ENCODE measurements at places on chromosomes 11 and 22. TPM values are rescaled to one million over a fixed set of nuclear protein-coding genes. Genes with fewer than 3 reads are reported as not detected.

DNA sequence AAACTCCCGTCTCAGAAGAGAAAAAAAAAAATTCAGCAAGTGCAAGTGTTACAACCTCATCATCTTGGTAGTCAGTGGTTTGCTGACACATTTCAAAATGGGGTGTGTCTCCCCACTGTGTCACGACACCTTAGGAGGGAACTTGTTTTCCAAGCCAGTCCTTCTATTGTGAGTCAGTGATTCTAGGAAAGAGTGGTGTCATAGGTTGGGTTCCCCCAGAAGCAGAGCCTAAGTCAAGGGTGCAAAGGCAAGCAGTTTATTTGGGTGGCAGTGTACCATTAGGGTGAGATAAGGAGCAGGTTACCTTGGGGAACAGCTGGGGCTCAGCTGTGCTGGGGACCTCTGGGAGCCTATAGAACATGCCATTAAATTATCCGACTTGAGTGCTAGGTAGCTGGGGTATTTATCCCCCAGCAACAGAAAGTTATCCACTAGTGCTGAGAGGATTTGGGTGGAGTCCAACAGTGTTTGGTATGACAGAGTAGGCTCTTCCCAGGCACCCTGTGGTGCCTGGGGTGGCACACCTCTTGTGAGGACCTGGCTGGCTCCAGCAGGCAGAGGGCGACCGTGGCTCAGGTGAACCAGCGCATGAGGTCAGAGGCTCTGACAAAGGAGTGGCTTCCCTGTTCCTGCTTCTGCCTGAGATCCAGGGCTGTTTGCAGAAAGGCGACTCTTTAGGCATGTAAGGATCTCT lies 41.7 kb downstream of the KIAA1671 start:
- DNase-seq = peak; percentile 97

C22orf15 gene
- not detected for total RNA-seq

DNA sequence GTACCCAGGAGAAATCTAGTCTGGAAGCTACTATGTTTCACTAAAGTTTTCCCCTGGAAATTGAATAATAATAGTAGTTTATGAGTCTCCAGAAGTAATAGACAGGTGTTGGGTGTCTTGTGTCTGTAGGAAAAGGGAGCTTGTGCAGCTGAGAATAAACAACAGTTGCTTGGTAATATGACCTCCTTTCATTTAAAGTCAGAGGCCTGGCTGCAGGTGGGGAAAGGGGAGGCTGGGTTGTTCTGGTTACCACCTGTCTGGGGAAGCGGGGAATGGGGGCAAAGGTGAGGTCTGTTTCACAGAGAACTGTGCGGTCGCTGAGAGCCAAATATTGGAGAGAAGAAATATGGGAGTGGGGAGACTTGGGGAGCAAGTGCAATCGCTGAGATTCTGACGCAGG lies 3.3 kb upstream of the GRAMD1B start:
- no peak for DNase-seq

- no peak for DNase-seq
These were observed 8.4 kb upstream of the RASSF10 start for GRCh38 chr11:13000721-13001120.

- no peak for DNase-seq
These were observed 440 bp upstream of the TIMP3 start for GRCh38 chr22:32800994-32801536.

AQP11 gene
- 0.67 TPM for total RNA-seq

DAGLA gene
- total RNA-seq = 0.67 TPM

- peak; percentile 89 for DNase-seq
These were observed 671 bp upstream of the PICALM start for GRCh38 chr11:86069408-86070101.

DNA sequence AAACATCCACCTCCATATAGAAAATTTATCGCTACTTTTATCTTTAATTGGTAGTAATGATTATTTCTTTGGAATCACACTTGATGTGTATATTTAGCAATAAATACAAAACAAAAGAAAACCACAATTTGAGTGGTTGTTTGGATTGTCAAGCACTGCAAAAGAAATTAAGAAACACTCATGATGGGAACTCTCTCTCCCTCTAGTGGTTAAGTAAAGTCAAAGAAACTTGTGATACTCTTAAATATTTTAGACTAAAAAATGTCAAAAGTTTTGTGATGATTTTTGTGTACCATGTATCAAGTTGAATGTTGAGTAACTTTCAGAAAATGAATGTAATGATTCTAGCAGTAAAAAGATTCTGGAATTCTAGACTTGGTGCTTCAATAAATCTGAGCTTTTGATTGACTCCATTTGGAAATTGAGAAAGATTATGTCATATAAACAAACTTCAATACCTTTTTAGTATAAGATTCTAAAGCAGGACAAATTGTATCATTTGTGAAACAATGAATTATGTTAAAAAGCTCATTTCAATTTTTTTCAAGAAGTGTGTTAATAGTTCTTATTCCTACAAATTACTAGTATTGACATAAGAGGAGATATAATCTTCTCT lies 20.8 kb downstream of the MUC15 start:
- peak; percentile 6 for DNase-seq

KCNQ1OT1 gene
- total RNA-seq = 0.82 TPM

DNA sequence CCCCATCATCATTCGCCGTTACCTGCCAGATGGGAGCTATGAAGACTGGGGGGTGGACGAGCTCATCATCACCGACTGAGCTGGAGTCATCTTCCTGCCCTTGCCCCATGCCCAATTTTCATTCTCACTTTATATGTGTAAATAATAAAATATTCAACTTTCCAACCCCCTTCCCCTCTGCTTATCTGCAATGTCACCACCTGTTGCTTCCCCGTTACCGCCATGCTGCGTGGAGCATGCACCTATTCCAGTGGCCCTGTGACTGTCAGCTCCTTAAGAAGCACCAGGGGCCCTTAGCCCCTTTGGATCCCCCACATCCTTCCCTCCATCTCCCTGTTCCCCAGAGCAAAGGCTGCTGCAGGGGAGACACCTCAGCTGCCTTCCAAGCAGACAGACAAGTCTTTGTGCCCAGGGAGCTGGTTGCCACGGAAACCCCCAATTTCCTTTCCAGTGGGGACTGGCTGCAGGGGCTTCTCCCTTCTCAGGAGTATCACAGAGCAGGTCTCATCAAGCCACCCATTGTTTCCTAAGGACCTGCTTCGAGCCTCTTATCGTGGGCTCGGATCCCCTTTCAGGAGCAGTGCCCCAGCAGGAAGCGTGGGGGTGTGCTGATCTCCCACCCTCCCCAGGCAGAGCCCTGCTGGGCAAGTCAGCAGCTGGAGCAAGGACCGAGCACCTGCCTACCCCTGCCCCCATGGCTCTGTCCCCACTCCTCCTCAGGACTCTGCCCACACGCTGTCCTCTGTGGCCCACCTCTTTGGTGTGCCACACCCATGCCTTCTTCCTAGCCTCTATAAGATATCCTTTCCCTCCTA lies 14.3 kb downstream of the POLR2F start:
- no peak for DNase-seq

IRAG1 gene
- 2.0 TPM for total RNA-seq

- no peak for DNase-seq
These were observed 1.5 kb downstream of the APOBEC3H start for GRCh38 chr22:39098576-39098975.

- DNase-seq = no peak
These were observed 450.1 kb upstream of the LUZP2 start for GRCh38 chr11:24046731-24047130.

DNA sequence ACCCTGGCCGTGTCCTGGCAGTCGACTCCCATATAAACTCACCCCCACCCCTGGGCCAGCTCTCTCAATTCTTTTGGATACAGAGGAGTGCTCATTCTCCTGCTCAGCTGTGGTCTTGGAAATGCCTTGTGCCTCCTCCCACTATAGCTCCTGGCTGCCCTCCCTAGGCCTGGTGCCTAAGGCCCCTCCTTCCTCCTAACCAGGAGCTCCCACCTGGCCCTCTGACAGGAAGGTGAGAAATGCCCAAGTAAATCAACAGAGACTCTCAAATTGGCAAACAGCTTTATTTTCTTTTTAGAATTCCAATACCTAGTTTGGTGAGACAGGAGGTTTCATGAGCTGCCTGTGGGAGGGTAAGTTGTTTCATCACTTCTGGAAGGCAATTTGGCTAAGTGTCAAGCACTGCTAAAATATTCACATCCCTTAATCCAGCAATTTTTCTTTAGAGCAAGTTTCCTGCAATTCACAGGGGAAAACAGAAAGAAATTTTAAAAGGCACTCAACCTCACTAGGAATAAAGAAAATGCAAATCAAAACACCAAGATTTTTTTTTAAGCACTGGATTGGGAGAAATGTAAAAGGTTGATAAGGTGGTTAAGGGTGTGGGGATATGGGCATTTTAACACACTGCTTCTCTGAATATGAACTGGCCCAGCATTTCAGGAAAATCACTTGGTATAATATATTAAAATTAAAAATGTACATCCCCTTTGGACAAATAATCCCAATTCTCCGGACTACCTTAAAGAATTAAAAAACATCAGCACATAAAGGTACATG lies 209.7 kb upstream of the ARHGAP20 start:
- DNase-seq = no peak

POU2AF3 gene
- not detected for total RNA-seq

GRCh38 chr11:1153105-1153950 lies 4.4 kb upstream of the MUC5AC start:
- no peak for DNase-seq

GRCh38 chr11:80118073-80118472 lies 677.2 kb upstream of the TENM4 start:
- DNase-seq = no peak

DNA sequence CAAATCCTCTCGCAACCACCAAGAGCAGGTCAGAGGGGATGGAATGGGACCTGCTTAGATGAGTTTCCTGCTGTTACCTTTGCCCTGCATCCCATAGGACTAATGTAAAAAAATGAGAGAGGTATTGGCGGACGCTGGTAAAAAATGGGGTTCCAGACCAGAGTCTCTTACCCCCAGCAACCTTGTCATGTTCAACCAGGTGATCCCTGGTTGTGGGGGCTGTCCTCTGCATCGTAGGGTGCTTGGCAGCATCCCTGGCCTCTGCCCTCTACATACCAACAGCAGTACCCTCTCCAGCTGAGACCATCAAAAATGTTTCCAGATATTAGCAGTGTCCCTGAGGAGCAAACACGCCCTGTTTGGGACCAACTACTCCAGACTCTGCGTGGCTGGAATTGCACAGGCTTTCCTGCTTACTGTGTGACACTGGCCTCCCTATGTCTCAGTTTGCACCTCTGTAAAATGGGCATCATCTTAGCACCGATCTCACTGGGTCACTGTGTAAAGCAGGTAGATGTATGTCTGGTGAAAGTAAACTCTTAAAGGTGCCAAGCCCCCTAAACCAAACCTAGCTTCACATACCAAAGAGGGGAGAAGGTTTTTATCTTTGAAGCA lies 1.5 kb downstream of the APOL6 start:
- DNase-seq = no peak

DNA sequence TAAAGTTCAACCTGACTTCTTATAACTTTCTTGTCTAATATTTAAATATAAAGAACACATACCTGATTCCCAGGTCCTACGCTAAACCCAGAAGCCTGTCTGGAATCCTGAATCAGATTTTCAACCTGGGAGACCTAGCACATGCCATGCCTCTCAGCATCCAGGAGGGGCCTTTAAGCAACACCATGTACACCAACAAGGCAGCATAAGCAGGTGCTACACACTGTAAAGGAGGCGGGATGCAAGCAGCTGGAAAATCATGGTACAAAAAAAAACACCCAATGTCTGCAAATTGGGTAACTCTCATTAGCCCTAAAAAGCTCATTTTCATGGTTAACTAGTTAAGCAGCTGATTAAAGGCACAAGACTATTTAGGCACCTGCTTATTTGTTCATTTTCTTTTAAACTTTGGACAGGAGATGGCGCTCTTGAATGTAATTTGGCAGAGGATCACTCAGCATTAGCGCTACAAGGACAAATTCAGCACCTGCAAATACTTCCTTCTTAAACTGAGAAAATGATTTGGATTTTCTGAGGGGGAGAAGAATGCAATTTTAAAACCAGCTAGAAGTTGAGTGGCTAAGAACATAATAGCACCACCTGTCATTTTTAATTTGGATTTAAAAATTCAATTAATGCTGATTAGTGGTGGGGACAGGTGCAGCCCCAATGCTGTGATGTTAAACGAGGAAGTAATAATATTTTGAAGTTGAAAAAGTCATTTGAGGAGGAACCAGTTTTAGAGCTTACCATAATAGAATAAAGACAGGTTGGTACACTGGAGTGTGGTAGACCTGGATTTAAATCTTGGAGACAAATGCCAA lies 104.0 kb downstream of the FAR1 start:
- DNase-seq = peak; percentile 58

PC gene
- total RNA-seq = 52.0 TPM

PLAAT4 gene
- 0.67 TPM for total RNA-seq

NAALADL1 gene
- not detected for total RNA-seq

- no peak for DNase-seq
These were observed 125.2 kb downstream of the CTTN start for GRCh38 chr11:70523384-70524095.

GRCh38 chr11:42770444-42771065 lies 541.2 kb upstream of the API5 start:
- peak; percentile 2 for DNase-seq

COA4 gene
- 58.0 TPM for total RNA-seq

GRCh38 chr11:35752115-35752514 lies 89.5 kb downstream of the TRIM44 start:
- no peak for DNase-seq

- DNase-seq = peak; percentile 88
These were observed 12.8 kb downstream of the DGCR2 start for GRCh38 chr22:19109198-19110063.

- DNase-seq = no peak
These were observed 75.6 kb downstream of the TP53I11 start for GRCh38 chr11:44875037-44875436.

DNA sequence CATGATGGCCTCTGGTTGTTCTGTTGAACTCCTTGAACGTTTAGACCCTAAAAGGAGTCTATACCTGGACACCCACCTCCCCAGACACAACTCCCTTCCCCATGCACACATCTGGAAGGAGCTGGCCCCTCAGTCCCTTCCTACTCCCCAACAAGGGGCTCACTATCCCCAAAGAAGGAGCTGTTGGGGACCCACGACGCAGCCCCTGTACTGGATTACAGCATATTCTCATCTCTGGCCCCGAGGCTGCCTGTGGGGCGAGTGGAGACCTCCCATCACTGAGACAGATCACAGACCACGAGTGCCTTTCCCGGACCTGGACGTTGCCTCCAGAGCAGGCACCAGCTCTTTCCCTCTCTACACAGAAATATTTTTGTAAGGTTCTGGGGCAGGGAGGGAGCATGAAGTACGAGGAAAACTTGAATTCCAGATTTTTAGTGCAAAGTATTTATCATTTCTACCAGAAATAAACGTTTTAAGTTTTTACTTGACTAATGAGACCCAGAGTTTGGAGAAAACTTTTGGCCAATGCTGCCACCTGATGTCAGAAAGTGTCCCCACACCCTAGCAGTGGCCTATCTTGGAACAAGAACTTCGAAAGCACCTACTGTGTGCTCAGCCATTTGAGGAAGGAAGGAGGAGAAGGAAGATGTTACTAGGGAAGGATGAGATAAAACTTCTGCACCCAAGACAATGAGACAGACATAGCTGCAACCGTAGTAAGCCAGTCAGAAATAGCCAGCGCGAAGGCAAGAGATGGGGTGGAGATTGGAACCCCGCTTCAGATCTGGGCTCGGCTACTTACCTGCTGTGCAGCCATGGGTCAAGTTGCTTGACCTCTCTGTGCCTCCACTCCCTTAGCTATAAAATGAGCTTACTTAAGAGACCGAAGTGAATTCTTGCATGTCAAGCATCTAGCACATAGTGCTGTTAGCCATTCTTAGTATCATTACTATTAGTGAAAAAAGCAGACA lies 10.2 kb upstream of the POU2F3 start:
- no peak for DNase-seq

Measured in mammary epithelial cell (primary cell).